ENCODE measurements at places on chromosomes 7 and 10.

- DNase-seq, result no peak
Measured at GRCh38 chr7:45035893-45036292, 35.9 kb downstream of the CCM2 start.

GRCh38 chr7:159141167-159141566, 3.5 kb downstream of the VIPR2 start:
- DNase-seq, result no peak

DNA sequence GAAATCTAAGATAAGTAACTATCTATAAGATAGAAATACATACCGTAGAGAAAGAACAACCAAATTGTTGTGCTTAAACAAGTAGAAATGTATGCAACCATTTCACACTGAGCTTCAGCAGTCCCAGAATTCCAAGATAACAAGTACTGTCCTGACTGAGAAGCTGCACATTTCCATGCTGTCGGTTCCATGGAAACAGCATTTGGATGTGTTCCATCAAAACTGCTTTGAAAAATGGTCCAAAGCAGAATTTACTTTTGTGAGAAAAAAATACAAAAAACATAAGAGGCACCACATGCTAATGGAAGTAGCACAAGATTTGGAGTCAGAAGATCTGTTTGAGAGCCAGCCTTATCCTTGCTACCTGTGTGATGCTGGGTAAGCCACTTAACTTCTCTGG, 92.6 kb downstream of the MTERF1 start:
- no peak for DNase-seq

- no peak for DNase-seq
Measured at GRCh38 chr10:48671914-48672595, 12.6 kb upstream of the WDFY4 start.

DNA sequence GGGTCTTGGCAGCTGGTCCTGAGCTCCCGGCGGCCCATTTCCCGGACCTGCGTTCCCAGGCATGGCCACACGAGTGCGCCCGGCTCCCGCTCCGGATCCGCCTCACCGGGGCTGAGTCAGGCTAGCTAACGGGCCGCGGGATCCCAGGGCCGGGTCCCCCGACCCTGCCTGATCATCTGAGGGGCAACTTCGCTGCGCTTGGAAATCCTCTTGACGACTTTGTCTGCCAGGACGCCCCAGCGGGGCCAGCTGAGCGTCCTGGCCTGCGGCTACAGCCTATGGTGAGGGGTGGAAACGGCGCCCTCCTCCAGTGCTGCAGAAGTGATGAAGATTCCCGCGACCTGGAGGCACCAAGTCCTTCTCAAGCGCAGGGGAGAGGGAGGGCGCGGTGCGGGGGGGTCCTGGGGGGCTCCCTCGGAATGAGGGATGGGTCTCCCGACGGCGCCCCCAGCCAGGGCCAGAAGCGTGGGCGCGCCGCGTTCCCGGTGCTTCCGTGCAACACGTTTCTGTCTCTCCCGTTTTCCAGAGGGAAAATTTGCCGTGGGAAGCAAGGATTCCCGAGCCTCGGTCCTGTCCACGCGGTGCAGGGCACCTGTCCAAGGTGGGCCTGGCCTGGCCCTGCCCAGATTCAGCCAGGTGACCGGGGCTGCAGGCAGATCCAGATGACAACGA, 212.4 kb downstream of the CCSER2 start:
- no peak for DNase-seq

- DNase-seq, result no peak
Measured at GRCh38 chr10:77027576-77027975, 610.0 kb downstream of the KCNMA1 start.

DNA sequence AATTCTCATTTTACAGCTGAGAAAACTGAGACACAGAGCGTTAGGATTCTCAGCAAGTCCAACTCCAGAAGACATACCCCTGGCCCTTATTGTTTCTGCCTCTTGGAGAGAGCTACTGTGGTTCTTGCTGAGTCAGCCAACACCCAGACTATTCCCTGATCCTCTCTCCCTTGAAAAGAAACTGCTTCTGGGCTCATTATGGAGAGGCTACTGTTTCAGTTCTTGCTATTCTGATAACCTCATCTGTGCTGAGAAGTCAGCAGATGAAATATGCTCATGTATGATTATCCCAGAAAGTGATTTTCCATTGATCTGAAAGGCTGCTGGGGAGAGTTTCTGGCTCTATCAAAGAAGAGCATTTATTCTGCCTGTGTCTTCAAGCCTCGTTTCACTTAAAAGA, 455.6 kb upstream of the COBL start:
- no peak for DNase-seq

DNA sequence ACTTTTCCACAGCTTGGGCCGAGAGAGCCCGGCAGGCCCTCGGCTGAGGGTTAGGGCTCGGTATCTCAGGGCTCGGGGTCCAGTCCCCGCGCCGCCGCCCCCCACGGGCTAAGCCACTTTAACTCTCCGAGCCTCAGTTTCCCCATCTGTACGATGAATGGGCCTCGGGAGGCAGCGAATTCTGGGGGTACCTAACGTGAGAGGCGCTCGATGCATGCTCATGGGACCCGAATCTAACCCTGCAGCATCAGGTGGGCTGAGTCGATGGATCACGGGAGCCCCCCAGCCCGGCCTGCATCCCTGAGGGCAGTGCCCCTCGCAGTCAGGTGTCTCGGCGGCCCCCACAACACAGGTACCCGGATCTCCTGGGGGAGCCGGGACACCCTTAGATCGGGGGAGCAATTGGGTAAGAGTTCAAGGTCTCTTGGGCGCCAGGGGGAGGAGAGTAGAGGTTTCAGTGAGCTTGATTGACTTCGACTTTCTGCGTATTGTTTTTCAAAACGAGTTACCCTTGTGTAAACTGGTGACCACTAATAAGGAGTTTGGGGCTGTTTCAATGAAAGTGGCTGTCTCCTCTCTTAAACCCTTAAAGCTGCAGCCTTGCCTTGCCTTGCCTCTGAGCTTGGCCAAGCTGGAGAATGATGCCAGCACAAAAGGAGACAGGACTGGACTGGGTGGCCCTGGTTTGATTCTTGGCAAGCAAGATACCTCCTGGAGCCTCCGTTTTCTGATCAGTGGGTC, 631 bp downstream of the POR start:
- no peak for DNase-seq

GRCh38 chr10:79434821-79435251, 10.6 kb downstream of the ZCCHC24 start:
- DNase-seq, result no peak

GRCh38 chr10:80540981-80541750, 3.5 kb downstream of the SH2D4B start:
- DNase-seq, result no peak

GRCh38 chr7:139559364-139560105, 36.0 kb downstream of the CLEC2L start:
- no peak for DNase-seq

DNA sequence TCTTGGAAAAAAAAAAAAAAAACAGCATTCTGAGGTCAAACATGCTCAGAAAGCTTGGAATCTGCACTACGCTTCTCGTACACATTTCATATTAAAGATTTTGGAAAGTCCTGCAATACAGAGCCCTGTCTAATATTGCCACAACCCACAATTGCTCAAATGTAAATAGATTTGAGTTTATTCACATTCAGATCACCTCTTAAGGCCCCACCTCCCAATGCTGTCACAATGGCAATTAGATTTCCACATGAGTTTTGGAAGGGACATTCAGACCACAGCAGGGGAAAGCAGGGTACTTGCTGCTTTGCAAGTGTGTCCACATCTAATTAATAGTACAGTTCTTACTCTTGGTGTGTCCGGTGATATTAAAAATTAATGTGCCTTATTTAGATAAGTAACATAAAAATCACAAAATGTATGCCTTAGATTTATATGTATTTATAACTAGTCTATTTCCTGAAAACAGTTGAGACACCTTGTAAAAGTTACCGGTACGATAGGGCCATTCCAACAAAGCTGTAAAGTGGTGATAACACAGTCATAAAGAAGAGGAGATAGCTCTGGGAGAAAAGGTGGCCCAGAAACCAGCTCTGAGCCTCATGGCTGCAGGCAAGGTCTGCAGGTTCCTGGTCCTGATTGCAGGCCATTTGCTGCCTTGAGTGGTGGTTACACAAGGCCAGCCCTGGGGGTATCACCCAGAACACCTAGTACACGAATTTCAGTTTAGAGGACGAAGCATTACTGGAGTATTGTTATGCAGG, 27.9 kb downstream of the EGFR start:
- DNase-seq, result no peak

- no peak for DNase-seq
Measured at GRCh38 chr7:1668396-1669063, 1.5 kb upstream of the ELFN1 start.

- peak; percentile 85 for DNase-seq
Measured at GRCh38 chr10:42475168-42476098, 162.9 kb downstream of the ZNF33B start.

DNA sequence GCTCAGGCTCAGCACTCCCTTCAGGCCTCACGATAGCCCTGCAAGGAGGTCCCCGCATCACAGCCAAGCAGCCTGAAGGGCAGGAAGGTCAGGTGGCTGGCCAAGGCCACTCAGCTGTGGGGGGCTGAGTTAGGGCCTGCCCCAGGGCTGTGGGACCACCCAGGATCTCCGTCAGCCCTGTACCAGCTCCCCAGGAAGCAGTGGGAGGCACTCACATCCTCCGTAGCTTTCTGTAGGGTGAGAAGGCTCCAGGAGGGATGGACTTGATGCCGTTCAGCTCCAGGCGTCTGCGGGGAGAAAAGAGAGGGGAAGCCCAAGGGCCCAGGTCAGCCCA, 125.9 kb downstream of the SLIT1 start:
- no peak for DNase-seq

GRCh38 chr7:128361411-128362379, at the start of gene PRRT4:
TSS of gene PRRT4 (minus strand) at chr7:128361690.
- DNase-seq, result no peak

DNA sequence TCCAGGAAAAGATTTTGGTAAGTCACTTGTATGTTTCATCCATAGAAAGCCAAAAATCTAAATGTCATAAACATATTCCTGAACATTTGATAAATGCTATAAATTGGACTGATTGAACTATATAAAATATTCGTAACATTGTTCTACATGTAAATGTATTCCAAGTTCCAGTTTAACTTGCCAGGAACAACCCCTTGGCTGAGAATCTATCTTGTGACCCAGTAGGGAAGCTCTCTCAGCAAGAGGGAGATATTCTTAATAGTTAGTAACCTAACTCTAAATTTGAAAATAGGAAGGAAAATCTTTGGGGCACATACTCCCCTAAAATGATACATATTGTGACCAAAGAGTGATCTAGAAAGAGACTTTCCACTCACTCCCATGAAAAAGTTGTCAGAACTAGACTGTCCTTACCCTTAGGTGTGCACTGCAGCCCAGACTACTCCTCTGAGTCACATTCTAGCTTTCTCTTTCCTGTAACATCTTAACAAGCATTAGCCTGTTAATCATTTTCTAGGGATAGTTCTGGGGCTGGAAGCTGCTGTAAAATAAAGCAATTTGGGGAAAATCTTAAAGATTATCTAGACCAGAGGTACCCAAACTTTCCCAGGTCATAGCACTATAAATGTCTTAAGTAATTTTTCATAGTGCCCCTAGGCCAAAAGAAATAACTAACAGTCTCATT, 73.7 kb upstream of the SKAP2 start:
- no peak for DNase-seq

GRCh38 chr10:5532618-5533097, 7.9 kb downstream of the CALML3 start:
- no peak for DNase-seq

GRCh38 chr7:39102234-39102633, 124.5 kb downstream of the POU6F2 start:
- DNase-seq, result no peak

GRCh38 chr10:119448628-119449584, 93.6 kb downstream of the RGS10 start:
- DNase-seq, result no peak

DNA sequence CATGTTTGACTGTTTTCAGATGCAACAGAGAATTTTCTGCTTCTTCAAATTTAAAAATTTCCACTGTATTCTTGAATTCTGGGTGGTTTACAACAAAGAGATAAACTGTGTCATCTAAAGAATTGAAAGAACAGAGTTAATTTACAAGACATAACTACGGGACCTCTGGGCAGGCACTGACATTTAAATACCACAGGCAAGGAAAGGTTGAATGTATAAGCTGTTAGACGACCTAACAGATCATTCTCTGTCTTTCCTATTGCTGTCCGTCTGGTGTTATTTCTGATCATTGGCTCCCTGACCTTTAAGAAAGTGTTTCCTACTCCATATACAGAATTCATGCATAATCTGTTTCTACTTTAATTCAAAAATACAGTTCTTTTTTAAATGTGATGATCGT, 15.5 kb upstream of the PON3 start:
- no peak for DNase-seq

- DNase-seq, result no peak
Measured at GRCh38 chr10:25177093-25177753, 2.4 kb downstream of the GPR158 start.

GRCh38 chr7:95865716-95866371, 93.5 kb downstream of the DYNC1I1 start:
- DNase-seq, result peak; percentile 7

DNA sequence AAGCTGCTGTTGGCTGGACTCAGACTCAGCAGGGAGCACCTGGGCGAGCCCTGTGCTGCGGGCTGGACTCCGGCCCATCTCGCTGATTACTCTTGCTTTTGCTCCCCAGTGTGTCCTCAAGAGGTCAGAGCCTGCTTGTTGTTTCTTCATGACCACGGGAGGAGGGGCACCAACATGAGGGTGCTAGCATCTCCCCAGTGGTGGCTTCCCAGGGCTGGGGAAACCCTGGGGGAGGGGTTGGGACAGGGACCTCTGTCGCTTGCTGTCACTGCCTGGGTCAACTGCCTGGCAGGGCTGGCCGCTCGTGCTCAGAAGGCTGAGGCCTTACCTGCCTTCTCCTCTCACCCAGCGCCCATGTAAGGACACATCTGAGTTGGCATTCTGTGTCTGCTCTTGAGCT, 152.3 kb upstream of the SHH start:
- DNase-seq, result peak; percentile 41

GRCh38 chr10:108688314-108688713, 1235.0 kb downstream of the XPNPEP1 start:
- no peak for DNase-seq

DNA sequence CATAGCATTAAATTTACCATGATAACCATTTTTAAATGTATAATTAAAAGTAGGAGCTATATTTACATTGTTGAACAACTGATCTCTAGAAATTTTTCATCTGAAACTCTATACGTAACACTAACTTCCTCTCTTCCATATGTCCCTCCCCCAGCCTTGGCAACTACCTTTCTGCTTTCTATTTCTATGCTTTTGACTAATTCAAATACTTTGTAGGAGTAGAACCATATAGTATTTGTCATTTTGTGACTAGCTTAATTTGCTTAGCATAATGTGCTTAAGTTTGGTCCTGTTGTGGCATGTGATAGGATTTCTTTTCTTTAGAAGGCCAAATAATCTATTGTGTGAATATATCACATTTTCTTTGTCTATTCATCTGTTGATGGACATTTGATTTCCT, 225.3 kb upstream of the POT1 start:
- DNase-seq, result no peak

DNA sequence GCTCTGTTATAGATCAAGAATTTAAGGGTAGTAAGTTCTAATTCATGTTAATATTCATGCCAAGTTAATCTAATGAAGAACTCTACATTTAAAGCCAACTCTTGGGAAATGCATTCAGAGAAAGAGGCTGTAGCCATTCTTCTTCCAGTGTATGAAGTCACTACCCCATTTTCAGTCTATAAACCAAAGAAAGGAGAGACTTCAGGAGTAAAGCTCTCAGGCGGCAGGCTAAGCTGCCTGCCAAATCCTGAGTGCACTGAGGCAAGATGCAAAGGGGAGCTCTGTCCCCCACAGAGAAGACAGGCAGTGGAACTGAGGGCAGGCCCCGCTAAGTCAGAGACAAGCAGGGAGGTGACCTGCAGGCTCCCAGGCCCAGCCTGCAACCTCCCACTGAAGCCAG, 41.5 kb downstream of the SLIT1 start:
- no peak for DNase-seq
